Fibroblast of skin of right quadriceps (primary cell): ENCODE measurements at places on chromosomes 3 and 15.

DNA sequence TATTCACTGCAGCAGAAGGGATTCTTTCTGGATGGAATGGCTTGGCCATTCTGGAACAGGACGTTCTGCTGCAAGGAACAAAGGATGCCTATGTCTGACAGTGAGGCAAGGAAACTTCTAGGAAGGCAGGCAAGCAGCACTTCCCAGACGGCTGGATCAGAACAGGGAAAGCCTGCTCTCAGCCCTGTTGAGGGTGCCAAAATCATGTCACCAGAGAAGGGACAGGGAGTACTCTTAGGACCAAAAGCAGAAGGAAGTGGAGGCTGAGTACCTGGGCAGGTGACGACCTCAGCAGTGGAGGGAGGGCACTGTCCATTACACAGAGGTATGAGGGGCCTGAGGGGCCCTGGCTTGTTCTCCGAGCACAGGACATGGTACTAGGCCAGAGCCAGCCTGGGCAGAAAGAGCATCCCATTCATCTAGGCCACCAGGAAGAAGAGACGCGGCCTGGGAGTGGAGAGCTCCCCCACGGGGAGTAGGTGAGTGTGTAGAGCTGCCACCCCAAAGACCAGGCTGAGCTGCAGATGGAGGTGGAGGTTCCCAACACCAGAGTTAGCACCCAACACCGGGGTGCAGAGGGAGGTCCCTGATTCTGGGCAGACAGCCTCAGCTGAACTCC lies 9.6 kb downstream of the KLF15 start:
- DNase-seq: no peak

DNA sequence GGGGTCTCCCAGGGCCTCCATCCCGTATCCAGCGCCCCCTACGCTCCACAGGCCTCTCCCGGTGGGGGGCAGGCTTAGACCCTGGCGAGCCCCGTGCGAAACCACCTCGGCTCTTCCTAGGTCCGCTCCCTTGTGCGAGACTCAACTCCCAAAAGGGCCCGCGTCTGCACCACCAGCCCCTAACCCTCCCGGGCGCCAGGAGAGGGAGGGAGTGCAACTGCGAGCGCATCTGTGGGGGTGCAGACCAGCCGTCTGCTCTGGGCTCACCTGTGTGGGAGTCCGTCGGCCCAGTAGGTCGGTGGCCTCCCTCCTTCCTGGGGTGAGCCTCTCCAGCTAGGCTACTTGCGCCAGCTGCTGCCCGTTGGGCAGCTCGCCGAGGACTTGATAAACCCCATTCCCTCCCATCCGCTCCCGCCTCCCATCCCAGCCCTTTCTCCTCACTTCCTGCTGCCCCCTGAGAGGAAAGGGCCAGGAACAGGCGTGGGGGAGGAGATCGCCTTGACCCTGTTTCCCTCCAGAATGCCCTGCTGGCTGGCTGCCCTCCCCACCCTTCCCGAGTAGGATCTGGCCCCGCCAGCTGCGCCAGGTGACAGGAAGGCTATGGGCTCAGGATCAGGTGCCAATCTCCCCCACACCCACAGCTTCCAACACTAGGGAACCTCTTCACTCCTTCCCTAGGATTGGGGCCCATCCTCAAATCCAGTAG lies at the start of gene HYAL2:
Gene HYAL2, minus strand, starts transcription at position 360 of the 706 bp plus-strand sequence. CDS start 2,256 bp downstream, outside the sequence.
- no peak for DNase-seq

- DNase-seq: no peak
Measured at GRCh38 chr3:130866327-130866726, 27.6 kb upstream of the ATP2C1 start.

- no peak for DNase-seq
Measured at GRCh38 chr3:129892486-129892856, 1.0 kb downstream of the TMCC1 start.

- DNase-seq: no peak
Measured at GRCh38 chr3:47421741-47422649, 41.2 kb downstream of the PTPN23 start.

DNA sequence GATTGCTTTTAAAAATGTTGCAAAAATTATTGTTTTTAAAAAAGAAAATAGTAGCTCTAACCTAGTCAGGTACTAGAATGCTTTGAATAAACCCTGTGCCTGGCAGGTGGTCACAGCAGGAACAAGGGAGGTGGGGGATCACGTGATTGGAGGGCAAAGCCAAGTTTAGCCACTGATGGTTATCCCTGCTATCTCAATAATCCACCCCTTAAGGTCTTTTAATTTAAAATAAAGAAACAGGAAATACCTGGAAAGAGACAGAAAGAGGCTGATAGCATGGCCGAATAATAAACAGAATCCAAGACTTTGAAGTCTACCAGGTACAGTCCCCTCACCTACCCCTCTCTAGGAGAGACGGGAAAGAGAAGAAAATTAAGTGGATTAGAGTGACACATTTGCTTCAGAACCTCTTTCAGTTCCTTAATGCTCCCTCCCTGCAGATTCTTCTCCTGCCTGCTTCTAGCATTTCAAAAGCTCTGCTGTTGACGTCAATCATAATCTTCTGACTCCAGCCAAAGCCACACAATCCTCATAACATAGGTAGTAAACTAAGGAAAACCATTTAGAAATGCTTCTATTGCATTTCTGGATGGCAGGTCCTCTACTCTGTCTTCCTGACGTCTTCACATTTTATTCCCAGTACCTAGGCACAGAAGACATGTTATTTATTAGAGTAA lies 303.4 kb upstream of the MME start:
- DNase-seq: no peak

GRCh38 chr3:190048932-190049441 lies 71.7 kb downstream of the P3H2 start:
- DNase-seq: peak; percentile 85

DNA sequence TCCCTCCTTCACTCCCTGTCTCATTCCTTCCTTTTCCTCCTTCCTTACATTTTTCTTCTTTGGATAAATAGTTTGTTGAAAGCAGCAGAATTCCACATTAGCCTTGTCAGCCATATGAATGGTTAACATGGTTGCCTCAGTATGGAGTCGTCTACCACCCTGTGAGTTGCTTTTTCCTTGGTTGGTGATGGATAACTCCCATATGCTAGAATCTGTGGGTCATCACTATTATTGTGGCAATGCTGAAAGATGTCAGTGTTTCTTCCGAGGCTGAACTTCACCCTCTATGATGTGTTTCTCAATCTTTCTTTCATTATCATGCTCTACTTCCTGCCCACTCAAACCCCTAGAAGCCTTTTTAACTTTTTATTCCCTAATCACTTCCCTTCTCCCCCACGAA lies 481.8 kb upstream of the KCNMB2 start:
- no peak for DNase-seq

DNA sequence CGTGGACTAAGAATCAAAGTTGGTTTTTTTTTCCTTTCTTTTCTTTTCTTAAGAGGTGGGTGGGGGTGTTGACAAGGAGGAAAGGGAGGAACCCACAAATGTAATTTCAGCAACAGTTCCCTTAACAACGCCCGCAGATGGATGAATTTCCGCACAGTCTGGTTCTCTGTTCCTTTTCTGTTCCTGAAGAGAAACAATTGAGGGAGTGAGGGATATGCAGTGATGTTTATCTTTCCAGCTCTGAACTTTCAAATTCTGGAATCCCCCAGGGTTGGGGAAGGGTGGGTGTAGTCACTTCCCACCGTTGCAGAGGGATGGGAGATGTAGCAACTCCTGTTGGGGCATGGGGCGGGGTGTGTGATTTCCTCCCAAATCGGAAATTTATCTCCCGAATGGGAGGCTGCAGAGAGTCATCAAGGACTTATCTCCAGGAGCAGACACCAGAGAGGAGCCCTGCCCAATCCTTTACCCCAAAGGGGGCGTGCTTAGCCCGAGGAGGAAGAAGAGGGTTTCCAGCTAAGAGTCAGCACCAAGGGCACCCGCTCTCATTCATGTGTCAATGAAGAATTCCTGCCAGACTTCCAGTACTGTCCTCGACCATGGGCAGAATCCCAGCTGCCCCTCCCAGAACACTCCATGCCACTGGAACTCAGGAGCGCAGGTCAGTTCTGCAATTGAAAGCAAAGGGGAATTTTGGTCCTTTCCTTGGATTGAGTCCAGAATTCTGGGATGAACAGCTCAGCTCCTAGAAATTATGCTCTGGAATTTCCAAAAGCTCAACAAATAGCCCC lies 35.0 kb upstream of the CFAP161 start:
- peak; percentile 41 for DNase-seq

GRCh38 chr3:141183606-141184005 lies 48.0 kb upstream of the PXYLP1 start:
- DNase-seq: no peak

- no peak for DNase-seq
Measured at GRCh38 chr3:156608601-156609514, 53.9 kb upstream of the SSR3 start.

- no peak for DNase-seq
Measured at GRCh38 chr15:46121441-46121840, 486.6 kb downstream of the SQOR start.

GRCh38 chr3:159819676-159820075 lies 169.0 kb upstream of the IL12A start:
- DNase-seq: no peak
